ENCODE measurements at places on chromosomes 4 and X.

DNA sequence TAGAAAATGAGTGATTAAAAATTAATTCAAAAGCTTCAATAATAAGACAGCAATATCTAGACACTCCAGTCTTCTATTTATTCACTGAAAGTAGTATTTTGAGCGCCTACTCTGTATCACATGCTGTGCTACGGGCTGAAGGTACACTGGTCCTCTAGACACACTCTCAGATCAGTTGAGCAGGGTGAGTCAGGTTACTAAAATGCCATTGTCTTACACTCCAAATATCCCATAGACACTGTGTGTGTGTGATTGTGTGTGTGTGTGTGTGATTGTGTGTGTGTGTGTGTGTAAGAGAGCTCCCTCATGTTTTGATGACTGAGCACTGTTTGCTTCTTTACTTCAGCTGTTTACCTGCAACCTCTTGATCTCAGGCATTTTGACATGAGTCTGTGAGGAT, 342.8 kb upstream of the BOD1L1 start:
- DNase-seq = no peak

- no peak for DNase-seq
Measured at GRCh38 chrX:149908727-149909126, 20.6 kb upstream of the HSFX4 start.

- no peak for DNase-seq
Measured at GRCh38 chr4:19327364-19327763, 924.3 kb upstream of the SLIT2 start.

GRCh38 chr4:169311643-169312365, 41.0 kb upstream of the SH3RF1 start:
- DNase-seq = peak; percentile 13

DNA sequence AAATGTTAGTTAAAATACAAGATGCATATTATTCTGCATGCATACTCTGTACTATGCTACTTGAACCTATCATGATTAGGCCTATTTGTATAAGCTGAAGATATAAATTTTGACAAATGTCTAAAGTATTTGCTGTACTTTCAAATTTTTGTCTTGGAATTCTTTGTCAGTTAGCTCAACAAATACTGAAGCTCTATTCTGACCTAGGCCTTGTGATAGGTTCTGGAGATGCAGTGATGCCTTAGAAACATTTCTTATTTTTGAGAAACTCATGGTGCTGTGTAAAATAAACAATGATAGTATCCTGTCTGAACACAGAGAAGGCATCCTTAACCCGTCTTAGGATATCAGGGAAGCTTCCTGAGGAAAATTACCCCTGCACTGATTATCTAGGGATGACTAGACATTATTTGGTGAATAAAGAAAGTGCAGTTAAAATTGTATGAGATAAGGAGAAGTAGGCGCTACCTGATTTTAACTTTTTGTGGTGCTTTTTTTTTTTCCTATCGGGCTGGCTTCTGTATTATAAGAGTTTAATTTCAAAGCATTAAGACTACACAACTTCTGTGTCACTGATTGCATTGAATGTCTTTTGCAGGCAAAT, 43.4 kb downstream of the MOB1B start:
- DNase-seq = no peak

DNA sequence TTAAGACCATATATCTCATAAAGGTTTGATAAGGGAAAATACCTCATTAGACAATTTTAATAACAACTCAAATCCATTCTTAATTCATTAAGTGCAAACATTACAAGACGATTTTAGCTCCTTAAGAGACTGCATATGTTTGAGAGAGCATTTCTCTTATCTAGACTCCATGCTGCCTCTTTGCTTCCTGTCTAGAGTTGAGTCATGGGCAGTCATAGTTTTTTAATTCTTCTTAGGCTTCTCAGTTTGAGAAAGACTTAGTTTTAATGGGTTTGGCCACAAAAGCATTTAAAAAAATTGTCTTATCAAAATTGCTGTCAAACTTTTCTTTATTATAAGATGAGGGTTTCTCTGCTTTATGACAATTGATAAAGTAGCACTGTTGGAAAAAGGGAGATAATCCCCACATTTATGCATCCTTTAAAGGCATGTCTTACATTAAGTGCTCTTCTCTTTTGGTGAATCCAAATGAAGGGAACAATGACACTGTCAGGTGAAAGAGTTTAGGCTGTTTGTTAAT, 713.4 kb downstream of the PCDH18 start:
- no peak for DNase-seq

GRCh38 chr4:89619206-89619962, 217.6 kb downstream of the SNCA start:
- DNase-seq = no peak

GRCh38 chr4:109787807-109788206, 14.0 kb downstream of the CFI start:
- no peak for DNase-seq

GRCh38 chr4:169080981-169081380, 70.9 kb upstream of the CBR4 start:
- no peak for DNase-seq

GRCh38 chr4:101983835-101984234, 193.3 kb downstream of the BANK1 start:
- DNase-seq = no peak

DNA sequence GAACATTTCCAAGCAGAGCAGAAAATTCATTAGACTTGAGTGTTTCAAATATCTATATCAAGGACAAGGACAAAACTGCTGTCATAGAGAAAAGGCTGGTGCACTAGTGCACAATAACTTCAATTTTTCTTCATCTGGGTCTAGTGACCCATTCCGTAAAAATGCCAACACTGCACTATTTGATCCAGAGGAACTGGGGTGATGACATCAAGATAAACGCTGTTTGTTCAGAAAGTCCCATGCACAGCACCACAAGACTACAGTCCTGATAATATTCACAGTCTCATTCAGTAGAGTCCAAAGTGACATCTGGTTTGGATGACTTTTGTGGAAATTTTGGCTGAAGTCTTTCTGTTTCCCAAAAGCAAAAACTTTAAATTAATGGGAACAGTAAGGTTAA, 303.5 kb upstream of the GALNT7 start:
- DNase-seq = no peak

GRCh38 chr4:128538111-128538882, 250.7 kb upstream of the PGRMC2 start:
- no peak for DNase-seq

- no peak for DNase-seq
Measured at GRCh38 chrX:135625995-135626394, 87.4 kb upstream of the CT45A1 start.

DNA sequence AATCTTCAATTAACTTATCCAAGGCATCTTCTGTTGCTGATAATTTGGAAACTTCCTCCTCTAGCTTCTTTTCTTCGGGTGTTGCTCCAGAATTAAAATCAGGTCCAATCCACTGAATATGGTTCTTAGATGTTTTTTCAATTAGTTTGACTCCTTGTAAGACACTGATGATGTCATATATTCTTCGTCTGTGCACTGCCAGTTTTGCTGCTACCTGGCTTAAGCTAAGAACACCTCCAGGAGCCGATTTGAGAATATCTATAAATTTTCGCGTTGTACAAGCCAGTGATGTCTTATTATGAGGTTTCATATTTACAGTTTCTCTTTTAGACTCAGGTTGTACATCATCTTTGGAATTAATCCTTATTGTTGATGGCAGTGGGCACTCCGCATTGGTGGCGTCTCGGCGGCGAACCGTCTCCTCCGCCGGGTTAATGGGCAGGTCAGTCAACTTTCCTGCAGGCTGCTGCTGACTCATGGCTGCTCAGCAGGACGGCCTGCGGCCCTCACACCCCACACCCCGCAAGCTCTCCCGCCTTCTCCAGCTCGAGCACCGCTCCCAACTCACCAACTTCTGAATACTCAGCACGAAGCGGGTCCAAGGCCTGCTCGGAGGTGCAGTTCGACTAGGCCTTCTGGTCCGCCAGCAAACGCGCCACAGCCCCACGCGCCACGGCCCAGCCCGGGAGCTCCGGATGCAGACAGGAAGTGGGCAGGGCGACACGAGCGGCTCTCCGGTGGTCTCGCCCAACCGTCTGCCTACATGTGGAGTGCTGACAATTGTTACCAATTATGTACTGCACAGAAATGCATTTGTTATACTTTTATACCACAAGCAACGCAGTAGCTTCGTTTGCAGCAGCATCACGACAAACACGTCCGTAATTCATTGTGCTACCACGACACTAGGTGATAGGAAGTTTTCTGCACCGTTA, 49.2 kb upstream of the FHL1 start:
- DNase-seq = no peak

DNA sequence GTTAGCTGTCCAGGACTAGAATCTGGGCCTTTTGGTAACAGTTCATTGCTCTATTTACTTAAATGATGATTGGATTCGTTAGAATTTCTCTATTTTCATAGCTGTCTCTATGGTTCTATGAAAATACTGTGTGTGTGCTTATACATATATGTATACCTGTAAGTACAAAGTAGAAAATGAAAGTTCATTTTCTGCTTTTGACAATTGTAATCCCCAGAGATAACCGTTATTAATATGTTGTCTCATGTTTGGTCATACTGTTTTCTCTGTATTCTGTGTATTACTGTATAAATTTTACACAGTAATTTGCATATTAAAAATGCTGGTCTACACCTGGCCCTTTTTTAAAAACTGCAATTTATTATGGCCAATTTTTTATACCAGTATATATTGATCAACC, 55.4 kb downstream of the CLCN3 start:
- no peak for DNase-seq

DNA sequence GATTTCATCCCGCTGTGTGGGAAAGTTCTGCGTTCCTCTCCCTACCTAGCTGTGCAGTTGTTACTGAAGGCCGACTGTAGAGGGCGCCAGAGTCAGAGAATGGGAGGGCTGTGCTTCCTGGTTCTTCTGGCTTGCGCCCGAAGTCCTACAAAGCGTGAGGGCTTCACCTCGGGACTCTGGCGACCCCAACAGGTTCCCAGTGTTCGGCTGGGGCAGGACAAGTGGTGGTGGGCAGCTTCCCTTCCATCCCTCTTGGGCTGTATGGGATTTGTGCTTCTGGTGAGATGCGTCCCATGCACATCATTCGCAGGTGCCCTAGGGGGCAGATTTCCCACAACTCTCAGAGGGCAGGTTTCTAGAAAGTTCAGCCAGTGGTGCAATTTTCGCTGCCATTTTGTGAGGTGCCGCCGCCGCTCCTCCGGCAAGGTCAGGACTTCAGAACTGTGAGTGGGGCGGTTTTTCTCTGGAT, 27.3 kb downstream of the CT45A1 start:
- no peak for DNase-seq

GRCh38 chr4:170134821-170135220, 45.1 kb upstream of the AADAT start:
- DNase-seq = no peak

- DNase-seq = no peak
Measured at GRCh38 chr4:98747393-98748091, 89.1 kb upstream of the TSPAN5 start.

DNA sequence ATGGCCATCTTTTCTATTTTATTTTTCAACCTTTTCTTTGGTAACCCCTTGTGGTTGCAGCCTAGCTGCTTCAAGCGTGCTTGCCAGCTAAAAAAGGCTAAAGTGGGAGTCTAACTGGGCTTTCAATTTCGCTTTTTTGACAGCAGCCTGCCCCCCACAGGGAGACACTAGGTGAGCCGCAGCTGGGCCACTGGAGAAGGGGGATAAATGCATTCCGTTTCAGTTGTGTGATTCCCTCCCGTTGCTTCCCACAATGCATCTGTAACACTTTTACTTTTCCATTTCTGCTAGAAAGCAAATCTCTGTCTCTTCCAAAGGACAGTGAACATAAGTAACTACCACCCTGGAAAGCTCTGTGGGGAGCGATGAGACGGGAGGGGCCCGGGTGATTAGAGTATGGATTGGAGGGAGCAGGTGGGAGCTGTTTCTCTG, 86.3 kb upstream of the RAPGEF2 start:
- DNase-seq = no peak

DNA sequence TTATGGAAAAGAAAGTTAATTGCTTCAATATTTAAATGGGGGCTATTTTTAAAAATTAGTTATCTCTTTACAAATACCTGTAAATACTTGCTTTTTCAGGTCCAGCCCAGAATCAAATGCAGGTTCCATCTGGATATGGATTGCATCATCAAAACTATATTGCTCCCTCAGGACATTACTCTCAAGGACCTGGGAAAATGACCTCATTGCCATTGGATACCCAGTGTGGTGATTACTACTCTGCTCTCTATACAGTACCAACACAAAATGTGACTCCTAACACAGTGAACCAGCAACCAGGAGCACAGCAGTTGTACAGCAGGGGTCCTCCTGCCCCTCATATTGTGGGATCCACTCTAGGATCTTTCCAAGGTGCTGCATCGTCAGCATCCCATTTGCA, 29.2 kb downstream of the SEC24B start:
- no peak for DNase-seq

GRCh38 chrX:3262901-3263300, 83.6 kb downstream of the MXRA5 start:
- DNase-seq = no peak

GRCh38 chrX:37509349-37509748, 62.1 kb upstream of the LANCL3 start:
- DNase-seq = no peak

- DNase-seq = no peak
Measured at GRCh38 chrX:110414273-110414672, 55.6 kb downstream of the RTL9 start.

DNA sequence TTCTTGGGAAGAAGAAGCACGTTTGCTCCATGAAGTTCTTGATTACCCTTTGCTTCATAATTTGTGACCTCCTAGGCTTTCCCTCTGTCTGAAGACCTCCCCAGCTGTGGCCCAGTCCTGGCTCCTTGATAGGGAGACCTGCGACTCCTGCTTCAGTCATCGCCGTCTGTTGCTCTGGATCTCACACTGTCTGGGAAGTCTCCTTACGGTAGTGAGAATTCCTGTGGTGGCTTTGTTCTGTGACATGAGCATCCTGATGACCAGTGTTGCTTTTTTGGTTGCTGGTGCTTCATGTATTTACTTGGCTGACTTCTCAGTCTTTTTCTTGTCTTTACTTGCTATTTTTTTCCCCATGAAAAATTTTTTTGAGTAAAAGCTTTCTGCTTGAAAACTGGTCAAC, 44.2 kb downstream of the JADE1 start:
- DNase-seq = no peak

GRCh38 chr4:125316401-125316790, 1.6 kb downstream of the FAT4 start:
- DNase-seq = no peak

DNA sequence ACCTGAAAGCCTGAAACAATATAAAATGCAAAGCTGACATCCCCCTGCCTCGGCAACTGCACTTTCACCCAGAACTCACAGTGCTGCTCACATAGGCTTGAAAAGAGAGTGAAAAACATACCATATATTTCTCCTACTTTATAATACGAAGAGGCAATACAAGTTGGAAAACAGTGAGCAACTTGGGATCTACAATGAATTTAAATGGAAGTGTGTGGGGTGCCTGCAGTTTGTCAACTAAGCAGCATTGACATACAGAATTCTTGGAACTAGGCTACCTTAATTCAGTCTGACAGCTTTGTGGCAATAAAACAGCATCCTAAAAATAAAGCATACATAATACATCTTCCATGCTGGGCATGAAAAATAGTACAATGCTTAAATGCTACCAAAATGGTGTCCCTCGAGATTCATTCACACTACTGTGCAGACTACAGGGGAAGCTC, 8.0 kb downstream of the GASK1B start:
- no peak for DNase-seq
